Stimulated activated CD4-positive, alpha-beta T cell treated with anti-CD3 and anti-CD28 coated beads, Interleukin-1b, Interleukin-23, amount 100 ng/mL, for 24 hours (primary cell): ENCODE measurements at places on chromosomes 2 and 18.

DNA sequence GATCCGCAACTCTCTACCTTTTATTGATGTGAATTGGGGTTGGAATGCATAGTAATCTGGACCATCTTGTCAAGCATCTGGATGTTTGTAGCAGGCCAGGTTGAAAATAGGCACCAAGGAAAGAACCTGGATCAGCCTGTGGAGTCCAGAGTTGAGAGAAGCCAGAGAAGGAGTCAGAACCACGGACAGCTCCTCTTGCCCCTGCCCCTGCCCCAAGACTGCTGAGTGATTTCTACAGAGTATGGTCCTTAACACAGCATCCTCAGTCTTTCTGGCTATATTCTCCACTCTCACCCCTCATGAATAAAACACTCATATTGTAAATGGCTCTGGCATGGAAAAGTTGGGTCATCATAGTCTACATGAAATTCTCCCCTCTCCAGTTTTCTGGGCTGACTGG is 154.6 kb downstream of the LOXHD1 start:
- DNase-seq: no peak

DNA sequence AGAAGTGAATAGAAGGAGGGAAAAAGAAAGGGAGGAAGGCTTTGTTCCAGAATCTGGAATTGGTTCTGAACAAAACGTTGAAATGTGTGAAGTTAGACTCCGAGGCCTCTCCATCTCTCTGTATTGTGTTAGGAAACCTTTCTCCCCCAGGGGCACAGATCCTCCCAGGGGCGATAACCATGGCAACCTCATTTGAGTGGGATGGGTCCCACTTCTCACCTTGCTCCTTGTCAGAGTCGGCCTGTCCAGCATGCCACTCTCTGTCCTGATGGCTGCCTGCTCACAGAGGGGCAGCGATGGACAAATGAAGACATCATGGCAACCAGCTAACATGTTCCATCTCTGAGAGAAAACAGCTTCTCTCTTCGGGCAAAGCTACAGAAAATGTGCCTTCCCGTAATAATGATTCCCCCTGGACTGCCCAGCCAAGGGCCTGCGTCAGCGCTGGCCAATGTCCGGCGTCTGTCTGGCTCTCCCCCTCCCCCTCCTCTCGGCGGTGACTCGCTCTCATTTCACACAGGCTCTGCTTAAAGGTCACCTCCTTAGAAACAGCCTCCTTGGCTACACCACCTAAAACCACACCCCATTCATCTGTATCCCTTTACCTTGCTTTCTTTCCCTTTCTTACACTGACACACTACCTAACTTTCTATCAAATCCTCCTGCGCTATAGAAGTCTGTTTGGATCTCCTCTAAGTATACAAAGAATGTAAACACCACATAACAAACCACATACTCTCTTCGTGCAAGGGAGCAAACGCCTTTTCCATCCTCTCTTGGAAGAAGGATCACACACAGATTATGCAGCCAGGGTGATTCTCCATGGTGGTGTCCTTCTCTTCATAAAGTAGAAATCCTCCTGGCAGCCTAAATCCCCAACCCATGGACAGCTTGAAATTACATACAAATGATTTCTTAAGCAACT is 32.1 kb upstream of the TTC39C start:
- no peak for DNase-seq

- no peak for DNase-seq
These were observed 9.0 kb downstream of the TWSG1 start for GRCh38 chr18:9343577-9343976.

DNA sequence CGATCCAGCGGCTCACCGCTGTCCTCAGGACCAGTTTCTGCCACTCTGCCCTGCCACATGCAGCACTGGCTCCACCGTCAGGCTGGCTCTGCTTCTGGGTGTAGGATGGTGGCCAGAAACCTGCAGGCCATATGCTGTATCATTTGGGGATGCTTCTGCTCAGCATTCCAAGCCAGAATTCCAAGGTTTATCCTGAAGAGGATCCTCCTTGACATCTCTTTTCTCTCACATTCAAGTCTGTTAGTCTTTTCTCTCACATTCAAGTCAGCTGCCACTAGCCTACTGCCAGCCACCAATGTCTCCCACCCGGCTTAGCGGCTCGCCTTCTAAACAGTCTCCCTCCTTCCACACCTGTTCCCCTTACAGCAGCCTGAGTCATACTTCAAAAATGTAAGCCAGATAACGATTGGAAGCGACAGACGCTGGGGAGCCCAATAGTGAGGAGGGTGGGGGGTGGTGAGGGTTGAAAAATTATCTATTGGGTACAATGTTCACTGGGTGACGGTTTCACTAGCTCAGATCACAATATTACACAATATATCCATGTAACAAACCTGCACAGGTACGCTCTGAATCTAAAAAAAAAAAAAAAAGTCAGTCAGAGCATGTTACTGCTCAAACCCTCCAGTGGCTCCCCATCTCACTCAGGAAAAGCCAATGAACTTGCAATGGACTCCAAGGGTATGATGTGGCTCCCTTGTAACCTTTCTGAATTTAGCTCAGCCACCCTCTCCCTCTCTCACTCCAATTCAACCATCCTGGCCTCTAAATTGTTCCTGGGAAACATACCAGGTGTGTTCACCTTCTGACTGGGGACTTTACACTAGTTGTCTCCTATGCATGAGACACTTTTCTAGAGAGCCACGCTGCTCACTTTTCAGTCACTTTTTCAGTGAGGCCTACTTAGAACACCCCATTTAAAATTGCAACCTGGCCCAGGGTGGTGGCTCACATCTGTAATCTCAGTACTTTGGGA is 38.8 kb upstream of the SP3 start:
- DNase-seq: no peak

- no peak for DNase-seq
These were observed 19.8 kb downstream of the CREG2 start for GRCh38 chr2:101367508-101367907.

DNA sequence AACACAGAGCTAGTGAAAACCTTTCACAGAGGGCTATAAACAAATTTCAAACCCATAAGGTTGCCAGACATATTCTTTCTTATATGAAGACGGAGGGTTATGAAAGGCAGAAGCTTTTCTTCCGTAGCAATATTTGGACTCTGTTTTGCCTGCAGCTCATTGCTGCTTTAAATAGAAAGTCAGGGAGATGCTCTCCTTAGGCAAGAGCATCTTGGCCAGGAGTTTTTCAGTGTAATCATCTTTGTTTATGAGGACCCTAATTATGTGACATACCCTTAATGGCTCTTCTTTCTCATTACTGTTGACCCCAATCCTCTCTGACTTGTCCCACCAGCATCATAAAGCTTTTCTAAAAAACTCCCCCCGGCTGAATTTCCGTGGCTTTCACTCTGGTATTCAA is 433.4 kb upstream of the NRXN1 start:
- no peak for DNase-seq

GRCh38 chr18:64208516-64208915 is 59.6 kb upstream of the LINC00305 start:
- no peak for DNase-seq

GRCh38 chr2:3596901-3597417 is 2.0 kb downstream of the COLEC11 start:
- DNase-seq: no peak

- DNase-seq: no peak
These were observed 75.6 kb downstream of the MBP start for GRCh38 chr18:77057006-77057395.

DNA sequence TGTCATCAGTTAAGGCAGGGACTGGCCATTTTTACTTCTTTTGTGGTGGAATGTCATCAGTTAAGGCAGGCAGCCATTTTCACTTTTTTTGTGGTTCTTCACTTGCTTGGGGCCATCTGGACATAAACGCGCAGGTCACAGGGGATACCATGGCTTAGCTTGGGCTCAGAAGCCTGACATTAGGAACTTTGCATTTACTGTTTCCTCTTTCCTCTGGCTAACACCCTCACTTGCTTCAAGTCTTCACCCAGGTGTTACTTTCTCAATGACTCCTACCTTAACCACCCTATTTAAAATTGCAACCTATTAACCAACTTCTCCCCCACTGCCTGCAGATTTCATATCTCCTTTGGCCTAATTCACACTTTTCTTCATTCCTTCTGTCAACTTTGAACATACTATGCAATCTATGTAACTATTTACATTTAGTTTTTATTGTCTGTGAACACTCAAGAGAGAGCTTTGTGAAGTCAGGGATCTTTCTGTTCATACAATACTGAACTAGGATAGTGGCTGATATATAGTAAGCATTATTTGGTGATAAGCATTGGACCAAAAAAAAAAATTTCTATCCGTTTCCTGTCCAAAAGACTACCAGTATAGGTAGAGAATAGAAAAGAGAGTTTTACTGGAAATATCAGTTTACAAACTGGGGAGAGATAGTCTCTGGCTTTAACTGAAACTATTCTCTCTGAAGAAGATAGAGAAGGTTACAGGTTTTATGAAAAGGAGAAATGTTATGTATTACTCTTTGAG is 600.1 kb upstream of the ZNF804A start:
- DNase-seq: no peak

GRCh38 chr18:3499501-3499900 is 49.5 kb downstream of the TGIF1 start:
- DNase-seq: no peak

GRCh38 chr2:6554466-6554865 is 311.2 kb downstream of the CMPK2 start:
- DNase-seq: no peak

GRCh38 chr2:72036595-72036994 is 111.1 kb downstream of the CYP26B1 start:
- DNase-seq: no peak

DNA sequence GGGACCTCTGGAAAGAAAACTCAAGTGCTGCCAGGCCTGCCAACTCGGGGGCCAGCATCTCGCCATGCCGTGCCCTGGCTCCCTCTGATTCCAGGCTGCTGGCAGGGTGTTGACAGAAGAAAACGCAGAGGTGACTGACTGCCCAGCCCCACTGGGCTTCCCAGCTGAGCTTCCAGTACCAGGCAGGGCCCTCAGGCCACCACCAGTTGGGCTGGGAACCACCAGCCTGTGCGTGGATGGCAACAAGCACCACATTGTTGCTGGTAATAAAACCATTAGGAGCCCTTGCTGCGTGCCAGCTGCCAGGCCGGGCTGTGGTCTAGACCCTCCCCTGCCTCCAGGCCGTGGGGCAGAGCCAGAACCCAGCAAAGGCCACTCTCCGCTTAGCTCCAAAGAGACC is 9.2 kb downstream of the DNMT3A start:
- no peak for DNase-seq

- DNase-seq: no peak
These were observed 520.6 kb downstream of the METTL4 start for GRCh38 chr18:2050702-2051201.

GRCh38 chr2:28224648-28225472 is 167.8 kb upstream of the FOSL2 start:
- DNase-seq: no peak

DNA sequence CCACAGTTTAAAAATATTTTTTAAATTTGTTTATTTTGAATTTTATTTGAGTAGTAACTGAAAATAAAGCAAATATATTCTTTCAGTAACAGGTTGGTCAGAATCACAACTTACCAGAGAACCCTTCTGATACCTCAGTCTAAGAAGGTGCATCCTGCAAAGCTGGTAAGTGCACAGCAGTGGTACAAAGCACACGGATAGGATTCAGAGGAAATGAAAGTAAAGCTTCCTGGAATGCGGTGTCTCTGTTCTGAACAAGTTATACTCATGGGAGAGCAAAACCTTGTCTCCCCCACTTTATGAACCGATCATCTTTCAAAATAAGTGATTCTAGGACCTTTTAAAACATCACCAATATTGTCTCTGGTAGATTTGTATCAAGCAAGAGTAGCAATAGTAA is 398.3 kb downstream of the TMX3 start:
- no peak for DNase-seq

DNA sequence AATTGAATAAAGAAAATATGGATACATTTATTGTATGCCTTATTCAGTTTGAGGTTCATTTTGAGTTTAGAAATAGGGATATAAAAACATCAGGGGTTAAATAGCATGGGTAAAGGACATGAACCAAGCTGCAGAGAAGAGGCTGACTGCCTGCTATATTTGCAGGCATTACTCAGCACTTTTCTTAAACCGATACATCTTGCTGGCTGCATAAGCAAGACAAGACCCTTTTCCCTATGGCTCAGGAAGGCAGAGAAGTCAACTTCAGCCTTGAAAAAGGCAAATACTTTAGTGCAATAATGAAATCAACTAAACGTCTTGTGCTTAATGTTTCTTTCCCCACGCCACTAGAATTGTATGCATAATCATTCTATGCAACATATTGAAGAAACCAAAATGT is 36.4 kb downstream of the SCN1A start:
- DNase-seq: no peak
